Germinal center (tissue), 1 donor: ENCODE measurements at places on chromosomes 2 and 18.

- DNase-seq = no peak
These were observed 237.4 kb downstream of the SETBP1 start for GRCh38 chr18:44918142-44918476.

- DNase-seq = no peak
These were observed 38.3 kb upstream of the DNMT3A start for GRCh38 chr2:25380023-25380422.

DNA sequence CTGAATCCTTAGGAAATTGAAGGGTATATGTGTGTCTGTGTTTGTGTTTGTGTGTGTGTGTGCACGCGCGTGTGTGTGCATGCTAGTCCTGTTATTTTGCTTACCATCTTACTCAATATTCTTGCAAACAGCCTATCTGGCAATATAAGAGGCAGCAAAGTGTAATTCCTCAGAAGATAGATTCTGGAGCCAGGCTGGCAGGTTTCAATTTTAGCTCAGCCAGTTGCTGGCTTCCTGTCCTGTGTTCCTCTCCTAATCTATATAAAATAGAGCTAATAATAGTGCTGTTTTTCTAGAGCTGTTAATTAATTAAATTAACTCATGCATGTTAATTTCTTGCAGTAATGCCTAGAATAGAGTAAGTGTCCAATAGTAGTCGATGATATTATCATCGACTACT, 256.2 kb downstream of the PIK3C3 start:
- DNase-seq = no peak

DNA sequence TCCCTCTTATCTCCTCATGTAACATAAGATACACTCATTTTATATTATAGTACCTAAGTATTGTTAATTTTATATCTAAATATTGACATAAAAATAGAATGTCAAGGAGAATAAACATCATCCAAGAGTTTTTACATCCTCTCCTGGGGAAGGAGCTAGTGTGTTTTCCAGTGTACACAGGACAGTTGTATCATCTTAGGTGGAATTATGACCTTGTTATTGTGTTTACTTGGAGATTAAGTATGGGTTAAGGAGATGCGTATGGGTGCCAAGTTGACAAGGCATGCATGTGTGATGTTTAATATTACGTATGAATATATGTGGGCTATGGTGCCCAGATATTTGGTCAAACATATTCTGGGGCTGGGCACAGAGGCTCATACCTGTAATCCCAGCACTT, 11.2 kb upstream of the DDX1 start:
- no peak for DNase-seq

GRCh38 chr2:101007415-101008345, 5.6 kb downstream of the RPL31 start:
- no peak for DNase-seq

GRCh38 chr2:143528021-143528420, 398.8 kb downstream of the ARHGAP15 start:
- no peak for DNase-seq

DNA sequence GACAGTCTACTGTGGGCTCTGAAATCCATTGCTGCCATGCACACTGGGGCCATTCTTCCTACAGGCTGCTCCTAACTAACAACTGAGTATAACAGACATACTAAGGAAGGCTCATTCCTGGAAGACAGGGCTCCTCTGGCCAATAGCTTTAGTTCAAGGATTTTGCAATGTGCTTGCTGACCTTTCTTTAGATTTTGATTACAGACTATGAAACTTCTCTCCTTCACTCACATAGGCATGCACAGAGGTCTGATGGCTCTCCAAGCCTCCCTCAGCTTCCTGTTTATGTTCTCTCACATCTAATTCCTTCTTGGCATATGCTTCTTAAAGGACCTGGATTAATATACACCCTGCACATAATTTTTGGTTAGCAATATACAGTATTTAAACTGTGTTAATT, 34.4 kb upstream of the ROCK1 start:
- DNase-seq = no peak

DNA sequence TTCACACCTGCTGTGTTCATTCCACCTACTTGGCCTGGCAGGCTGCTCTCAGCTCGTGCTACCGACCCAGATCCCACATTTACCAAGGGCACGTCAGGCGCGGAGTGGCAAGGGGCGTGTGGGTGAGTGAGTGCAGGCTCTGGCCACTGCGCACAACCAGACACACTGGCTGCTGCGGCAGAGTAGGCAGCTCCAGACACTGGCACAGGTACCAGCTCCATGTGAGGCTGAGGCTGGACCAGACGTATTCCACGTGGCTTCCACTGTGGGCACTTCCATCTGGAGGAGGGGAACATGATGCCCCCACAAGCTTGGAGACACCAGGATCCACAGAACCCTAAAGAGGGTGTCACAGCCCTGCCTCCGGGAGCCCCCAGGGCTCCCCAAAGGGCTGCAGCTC, 74.6 kb upstream of the ZNF804A start:
- DNase-seq = no peak
